ENCODE measurements at places on chromosomes 12 and 14. TPM values are rescaled to one million over a fixed set of nuclear protein-coding genes. Genes with fewer than 3 reads are reported as not detected.

Gene PTPRB
- total RNA-seq, result 21.0 TPM

Gene ACSM4
- total RNA-seq, result not detected

GRCh38 chr14:33840797-33841196 is 110.1 kb downstream of the EGLN3 start:
- peaks cover 16% of the 10 kb centered on the region for H3K4me1 ChIP-seq
- H3K4me3 ChIP-seq, result no peak overlapping the region
- no peak overlapping the region for H3K27ac ChIP-seq
- no peak for DNase-seq

DNA sequence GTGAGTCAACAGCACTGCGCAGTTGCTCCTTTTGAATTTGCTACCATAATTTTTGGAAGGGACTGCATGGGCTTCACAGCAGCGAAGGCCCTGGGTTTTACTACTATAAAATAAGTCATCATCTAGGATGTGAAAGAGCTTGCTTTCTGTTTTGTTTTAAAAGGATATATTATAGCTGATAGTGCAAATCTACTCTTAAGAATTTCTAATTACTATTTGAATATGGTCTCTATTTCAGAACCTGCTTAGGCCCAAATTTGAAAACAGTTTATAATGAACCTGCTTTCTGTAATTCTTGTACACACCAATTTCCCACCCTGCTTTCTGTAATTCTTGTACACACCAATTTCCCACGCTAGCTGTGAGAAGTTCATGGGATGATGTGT is 73.0 kb downstream of the SRGAP1 start:
- H3K4me3 ChIP-seq, result no peak overlapping the region
- peak overlapping the region; percentile 26 for H3K27ac ChIP-seq

DNA sequence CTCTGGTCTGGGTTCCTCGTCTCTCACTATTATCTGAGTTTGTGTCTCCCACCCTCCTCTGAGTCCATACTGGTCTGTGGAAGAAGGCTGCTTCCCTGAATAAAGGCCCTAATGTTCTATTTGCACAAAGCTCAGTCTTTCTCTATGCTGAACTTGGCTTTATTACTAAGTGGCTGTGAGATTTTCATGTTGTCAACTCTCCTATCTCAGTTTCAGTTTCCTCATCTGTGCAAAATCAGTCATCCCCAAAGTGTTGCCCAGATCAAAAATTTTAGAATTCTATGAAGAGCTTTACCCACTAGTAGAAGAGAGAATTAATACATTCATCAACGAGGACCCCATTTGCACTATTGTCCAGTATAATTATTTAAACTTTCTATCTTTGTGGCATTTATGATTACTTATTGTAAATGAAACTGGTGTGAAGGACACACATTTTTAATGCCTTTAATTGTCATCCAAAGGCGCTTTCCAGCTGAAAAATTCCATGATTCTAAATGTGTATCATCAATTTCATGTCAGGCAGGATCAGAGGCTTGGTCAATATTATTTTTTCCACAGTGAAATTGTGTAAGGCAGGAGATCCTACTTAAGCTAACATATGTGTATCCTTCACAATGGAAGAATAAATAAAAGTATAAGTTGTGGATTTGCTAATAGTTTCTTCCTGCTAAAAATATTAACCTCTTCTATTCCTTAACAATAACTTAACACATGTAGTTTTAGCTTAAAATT is 79.1 kb upstream of the EEA1 start:
- no peaks in the 10 kb centered on the region for H3K4me1 ChIP-seq
- H3K27ac ChIP-seq, result no peak overlapping the region
- no peaks in the 10 kb centered on the region for H3K36me3 ChIP-seq
- H3K27me3 ChIP-seq, result no peaks in the 10 kb centered on the region
- H3K4me3 ChIP-seq, result no peak overlapping the region
